ENCODE measurements at places on chromosomes 4 and X.

- peak; percentile 44 for DNase-seq
Observed at GRCh38 chrX:14697451-14697850, 168.1 kb downstream of the GLRA2 start.

DNA sequence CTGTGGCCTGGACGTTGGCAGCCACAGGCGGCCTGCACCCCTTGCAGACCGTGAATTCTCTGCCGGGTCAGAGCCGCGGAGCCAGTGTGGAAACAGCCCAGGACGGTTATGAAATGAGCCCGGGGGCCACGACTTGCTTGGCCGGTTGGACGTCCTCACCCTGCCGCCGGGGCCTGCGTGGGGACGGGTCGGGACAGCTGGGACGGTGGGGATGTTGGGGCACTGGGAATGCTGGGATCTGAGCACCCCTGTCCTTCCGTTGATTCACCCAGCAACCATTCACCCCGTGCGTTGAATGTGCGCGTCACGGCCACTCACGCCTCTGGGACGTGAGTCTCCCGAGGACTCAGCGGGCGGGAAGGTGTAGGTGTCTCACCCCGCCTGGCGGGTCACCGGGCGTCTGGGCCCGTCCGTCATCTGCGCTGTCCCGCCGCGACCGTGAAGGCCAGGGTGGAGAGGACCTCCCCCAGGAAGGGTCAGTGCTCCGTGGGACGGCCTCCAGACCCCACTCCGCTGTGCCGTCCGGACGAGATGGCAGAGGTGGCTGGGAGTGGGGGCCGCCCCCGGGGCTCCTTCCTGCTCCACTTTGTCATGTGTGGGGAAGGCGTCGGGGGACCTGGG, 4.5 kb upstream of the PLCXD1 start:
- DNase-seq, result no peak

- DNase-seq, result no peak
Observed at GRCh38 chr4:139126898-139127297, 50.1 kb downstream of the ELF2 start.

DNA sequence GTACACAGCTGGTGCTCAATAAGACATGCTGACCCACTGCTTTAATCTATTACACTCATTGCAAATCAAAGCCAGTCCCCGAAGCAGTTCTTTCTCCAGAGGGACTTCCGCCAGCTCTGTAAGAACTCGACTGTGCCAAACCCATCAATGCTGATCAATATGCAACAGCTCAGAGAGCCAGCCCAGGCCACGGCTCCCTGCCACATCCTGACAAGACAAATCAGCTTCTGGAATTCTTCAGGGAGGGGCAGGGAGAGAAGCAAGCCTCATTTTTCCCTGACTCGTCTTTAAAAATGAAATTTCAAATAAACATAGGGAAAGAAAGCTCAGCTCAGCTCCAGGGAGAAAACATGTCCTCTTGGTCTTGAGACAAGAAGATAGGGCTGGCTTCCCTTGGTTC, 5.3 kb upstream of the ADRA2C start:
- DNase-seq, result no peak

GRCh38 chrX:37846141-37846540, 1.2 kb downstream of the DYNLT3 start:
- peak; percentile 6 for DNase-seq

- no peak for DNase-seq
Observed at GRCh38 chr4:4477391-4477790, 64.5 kb downstream of the STX18 start.

GRCh38 chr4:60953826-60954225, 246.3 kb upstream of the ADGRL3 start:
- DNase-seq, result no peak

DNA sequence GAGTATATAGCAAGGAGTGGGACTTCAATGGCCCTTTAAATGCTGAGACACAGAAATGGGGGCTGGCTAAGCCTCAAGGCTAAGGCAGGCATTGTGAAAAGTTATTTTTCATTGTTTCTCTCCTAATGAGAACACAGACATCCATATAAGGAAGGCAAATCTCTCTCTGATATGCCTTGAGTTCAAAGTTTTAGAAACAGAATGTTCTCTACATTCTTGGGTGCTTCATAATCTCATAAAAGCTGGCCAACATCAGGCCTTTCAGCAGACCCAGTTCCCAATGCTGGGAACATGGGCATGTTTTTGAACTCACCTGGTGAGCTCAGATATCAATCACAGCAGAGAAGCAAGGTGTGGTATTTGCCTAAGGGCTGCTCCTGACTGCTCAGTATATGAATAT, 19.4 kb upstream of the RAB40A start:
- no peak for DNase-seq

DNA sequence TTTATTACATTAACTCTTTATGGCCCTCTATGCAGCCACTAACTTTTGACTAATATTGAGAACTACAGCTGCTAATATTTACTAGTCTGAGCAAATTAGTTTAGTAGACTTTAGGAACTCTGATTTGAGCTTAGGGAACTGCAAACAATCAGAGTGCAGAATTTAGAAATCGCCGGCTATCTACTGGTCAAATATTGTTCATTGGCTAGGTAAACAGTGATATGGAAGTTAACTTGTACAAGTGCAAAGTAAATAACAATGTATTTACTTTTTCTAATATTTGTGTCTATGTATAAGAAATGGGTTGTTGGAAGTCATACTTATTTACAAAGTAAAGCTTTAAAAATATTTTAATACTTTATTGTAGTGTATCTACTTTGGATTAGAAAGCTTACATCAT, 279.6 kb downstream of the CFAP299 start:
- no peak for DNase-seq

DNA sequence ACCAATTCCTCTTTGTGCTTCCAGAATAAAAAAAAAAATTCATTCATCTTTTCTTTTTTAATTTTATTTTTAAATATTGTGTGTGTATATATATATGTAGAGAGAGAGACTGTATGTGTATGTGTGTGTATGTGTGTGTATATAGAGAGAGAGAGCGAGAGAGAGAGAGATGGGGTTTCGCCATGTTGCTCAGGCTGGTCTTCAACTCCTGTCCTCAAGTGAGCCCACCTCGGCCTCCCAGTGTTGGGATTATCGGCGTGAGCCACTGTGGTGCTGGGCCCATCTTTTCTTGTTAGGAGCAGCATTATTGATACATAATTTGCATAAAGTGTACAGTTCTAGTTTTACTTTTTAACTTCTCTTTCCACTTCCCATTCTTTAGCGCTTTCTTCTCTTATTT, 33.6 kb downstream of the KDM6A start:
- DNase-seq, result no peak

DNA sequence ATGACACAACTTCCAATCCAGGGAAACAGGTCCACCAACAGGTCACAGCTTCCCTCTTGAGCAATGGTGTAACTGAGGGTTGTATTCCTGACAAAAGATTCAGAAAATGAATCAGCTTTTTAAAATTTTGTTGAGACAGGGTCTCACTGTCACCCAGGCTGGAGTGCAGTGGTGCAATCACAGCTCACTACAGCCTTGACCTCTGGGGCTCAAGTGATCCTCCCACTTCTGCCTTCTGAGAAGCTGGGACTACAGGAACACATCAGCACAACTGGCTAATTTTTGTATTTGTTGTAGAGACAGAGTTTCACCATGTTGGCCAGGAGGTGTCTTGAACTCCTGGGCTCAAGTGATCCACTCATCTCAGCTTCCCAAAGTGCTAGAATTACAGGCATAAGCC, 43.7 kb downstream of the SAT1 start:
- no peak for DNase-seq

DNA sequence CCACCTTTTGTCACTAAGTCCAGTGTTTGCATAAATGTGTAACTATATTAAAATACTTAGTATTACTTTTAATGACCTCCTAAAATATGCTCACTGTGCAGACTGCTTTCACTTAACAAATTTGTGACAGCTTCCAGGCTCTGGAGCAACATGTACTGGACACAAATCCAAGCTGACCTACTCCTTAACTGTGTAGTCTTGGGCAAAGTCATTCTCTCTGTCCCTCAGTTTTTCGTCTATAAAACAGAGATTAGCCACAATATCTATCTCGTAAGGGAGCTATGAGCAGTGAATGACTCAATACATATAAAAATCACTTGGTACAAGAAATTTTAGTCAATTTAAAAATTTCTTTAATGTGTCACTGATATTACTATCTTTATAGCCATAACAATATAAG, 20.4 kb upstream of the RAB40A start:
- no peak for DNase-seq

- no peak for DNase-seq
Observed at GRCh38 chr4:184090571-184090970, 127.1 kb downstream of the ENPP6 start.

- peak; percentile 83 for DNase-seq
Observed at GRCh38 chr4:101328063-101328602, 19.2 kb downstream of the PPP3CA start.

- DNase-seq, result no peak
Observed at GRCh38 chr4:152590179-152591031, 54.5 kb upstream of the FBXW7 start.

GRCh38 chr4:119165767-119166166, 30.1 kb downstream of the MYOZ2 start:
- no peak for DNase-seq

DNA sequence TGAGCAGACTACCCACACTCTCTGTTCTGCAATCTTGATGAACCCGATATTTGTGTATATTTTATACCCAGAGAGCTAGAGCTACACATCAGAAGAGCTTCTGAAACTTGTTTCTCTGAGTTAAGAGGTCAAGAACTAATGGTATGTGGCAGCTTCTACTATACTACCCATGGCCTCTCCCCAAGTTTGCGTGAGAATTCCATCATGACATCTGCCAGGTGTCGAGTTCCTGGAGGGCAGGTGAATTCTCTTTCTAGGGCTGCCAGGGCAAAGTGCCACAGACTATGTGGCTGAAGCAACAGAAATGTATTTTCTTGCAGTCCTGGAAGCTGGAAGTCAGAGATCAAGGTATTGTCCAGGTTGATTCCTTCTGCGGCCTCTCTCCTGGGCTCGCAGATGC, 4.4 kb downstream of the SORCS2 start:
- DNase-seq, result no peak

- DNase-seq, result peak; percentile 74
Observed at GRCh38 chr4:56979421-56980072, 851 bp downstream of the POLR2B start.

DNA sequence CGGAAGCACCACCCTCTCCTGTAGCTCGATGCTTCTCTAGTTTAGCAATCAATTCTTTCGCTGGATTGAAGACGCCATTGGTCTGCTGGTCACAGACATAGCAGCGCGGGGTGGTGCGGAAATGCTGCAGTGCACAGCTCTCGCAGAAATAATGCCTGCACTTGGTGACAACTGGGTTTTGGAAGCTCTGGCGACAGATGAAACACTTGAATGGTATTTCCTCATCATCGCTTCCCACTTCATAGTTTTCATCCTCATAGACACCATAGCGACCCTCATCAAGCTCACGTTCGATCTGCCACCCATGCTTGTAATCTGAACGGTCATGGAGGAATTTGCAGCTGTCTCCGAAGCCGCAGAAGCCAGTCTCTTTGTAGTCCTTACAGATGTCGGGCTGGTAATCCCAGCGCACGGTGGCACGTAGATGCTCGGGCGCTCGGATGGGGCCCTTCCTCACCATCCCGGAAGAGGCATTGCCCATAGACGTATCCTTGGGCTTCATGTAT, 854 bp downstream of the RNF113A start:
- DNase-seq, result peak; percentile 39

DNA sequence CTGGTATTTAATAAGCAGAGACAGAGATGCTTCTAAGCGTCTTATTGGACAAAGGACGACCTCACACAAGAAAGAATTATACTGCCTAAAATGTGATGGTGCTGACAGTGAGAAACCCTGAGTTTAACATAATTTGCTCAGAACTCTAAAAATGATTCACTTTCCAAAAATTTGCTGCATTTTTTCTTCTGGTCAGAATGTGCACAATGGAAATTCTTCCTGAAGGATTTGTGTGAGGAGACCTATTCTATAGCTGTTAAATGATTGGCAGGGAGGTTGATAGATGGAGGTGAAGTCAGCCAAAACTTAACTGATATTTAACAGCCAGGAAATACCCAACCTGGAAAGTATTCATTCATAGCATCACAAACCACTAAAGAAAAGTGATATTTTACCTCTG, 1.7 kb downstream of the MAGEC3 start:
- DNase-seq, result no peak

GRCh38 chr4:74267998-74268606, 40.2 kb upstream of the EPGN start:
- no peak for DNase-seq

DNA sequence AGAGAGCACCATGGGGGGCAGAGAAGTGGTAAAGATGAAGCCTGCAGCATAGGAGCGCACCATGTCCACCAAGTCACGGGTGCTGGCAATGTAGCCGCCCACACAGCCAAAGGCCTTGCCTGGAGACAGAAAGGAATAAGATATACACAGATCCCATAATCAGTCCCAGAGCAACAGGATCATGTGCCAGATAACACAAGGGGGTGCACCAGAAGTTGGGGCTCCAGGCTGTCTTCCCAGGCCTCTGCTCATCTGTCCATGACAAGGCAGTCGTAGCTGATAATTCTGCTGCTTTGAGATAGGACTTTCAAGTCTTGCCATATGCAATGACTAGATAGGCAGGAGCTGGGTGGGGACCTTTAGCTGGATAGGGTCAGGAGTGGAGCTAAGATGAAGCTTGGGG, 14.7 kb downstream of the APEX2 start:
- DNase-seq, result no peak

DNA sequence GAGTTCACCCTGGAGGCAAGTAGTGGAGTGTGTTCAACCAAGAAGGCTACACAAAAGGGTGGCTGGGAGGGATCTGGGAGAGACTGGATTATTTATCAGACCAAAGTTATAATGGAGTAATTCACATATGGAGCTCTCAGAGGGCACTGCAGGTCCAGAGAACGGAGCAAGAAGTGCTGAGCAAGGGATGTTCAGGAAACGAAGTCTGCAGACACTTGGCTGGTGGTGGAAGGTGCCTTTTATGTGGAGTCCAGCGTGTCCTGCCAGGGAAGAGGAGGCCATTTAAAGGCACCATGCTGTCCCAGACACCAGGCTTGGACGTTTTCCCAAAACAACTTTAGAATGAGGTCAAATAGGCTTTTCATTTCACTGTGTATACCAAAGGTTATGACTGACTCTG, 130.1 kb downstream of the CEP135 start:
- DNase-seq, result no peak

- DNase-seq, result no peak
Observed at GRCh38 chrX:70168238-70169188, 8.8 kb upstream of the DGAT2L6 start.

GRCh38 chr4:83605744-83606172, 69.8 kb downstream of the GPAT3 start:
- no peak for DNase-seq

- DNase-seq, result no peak
Observed at GRCh38 chr4:175385797-175386196, 426.3 kb downstream of the GPM6A start.

- DNase-seq, result peak; percentile 76
Observed at GRCh38 chrX:71652405-71652804, 14.9 kb upstream of the LOC101059915 start.

DNA sequence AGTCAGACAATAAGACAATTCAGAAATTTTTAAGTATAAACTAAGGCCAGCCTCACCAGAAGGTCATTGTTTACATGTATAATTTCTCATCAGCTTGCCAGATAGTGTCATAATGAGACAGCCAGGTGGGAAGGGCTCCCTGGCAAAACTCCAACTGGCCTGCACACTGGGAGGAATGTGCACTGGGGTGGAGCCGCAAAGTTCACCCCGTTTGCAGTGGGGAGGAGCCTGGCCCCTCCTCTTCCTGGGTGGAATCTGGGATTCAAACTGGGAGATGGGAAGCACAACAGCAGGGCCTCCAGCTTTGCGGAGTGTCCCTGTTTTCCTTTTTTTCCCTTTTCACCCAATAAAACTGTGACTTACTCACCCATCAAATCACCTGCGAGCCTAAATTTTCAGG, 329.9 kb downstream of the SMARCA1 start:
- no peak for DNase-seq

GRCh38 chrX:38336538-38337240, 9.4 kb upstream of the RPGR start:
- no peak for DNase-seq
